ENCODE measurements at places on chromosomes 1 and 21. TPM values are rescaled to one million over a fixed set of nuclear protein-coding genes. Genes with fewer than 3 reads are reported as not detected.

DNA sequence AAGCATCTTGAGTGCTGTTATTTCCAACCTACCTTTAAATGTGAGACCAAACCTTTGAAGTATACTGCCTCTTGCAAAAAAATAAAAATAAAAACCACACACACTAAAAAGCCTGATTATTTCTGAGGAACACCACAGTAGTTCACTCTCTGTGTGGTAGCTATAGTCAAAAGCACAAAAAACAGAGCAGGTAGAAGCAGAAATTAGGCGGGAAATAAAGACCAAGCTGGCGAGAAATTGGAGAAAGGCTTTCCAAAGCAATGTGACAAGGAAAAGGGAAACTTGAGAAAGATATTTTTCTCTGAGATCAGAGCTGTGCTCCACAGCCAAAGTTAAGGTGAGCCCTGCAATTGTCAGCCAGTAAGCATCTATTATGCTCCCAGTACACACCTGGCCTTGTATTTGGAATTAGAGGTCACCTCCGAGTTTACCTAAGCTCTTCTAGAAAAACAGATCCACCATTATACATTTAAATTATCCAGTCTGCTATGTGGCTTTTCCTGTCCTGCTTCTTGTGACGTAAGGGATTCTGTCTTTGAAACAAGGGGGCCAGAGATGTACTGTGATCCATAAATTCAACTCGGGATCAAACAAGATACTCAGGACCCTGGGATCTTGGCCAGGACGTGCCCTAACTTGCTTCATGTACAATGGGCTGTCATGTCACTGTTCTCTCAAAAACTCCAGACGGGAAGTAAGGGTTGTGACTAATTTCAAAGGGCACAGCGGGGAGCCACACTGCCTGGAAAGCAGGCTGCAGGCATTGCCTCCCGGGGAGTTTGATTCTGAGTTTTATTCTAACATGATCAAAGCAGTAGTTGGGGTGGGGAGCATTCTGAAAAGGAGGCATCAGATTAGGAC lies 39.8 kb upstream of the RAB4A start:
- no peaks in the 10 kb centered on the region for H3K36me3 ChIP-seq
- H3K4me3 ChIP-seq: no peak overlapping the region
- peaks cover 29% of the 10 kb centered on the region for H3K27me3 ChIP-seq
- H3K27ac ChIP-seq: peak overlapping the region; percentile 53

DNA sequence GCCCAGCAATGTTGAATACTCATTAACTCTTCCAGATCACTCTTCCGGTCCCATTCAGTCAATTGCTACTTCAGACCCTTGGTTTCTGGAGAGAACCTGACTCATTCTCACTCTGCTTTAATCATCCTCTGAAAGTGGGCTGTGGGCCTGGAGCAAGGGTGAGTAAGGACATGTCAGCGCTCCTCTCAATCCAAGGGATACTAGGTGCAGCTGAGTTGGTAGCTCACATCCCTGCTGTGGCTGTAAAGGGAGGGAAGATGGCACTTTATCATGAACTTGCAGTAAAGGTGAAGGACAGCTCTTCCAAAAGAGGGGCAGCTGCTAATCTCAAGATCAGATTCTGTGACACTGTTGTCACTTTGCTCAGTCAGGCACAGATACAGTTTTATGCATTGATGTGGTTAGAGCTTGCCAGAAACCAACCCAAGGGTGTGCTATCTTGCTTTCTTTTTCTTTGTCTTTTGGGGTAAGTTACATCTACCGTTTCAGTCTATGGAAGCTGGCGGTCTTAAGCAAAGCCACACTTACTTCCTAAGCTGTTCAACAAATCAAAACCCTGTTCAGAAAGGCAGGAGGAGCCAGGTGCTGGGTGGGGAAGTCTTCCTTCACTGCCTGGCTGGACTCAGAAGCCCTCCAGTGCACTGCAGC lies 26.5 kb upstream of the NTPCR start:
- H3K36me3 ChIP-seq: no peaks in the 10 kb centered on the region
- DNase-seq: peak; percentile 9
- peak overlapping the region; percentile 85 for H3K4me3 ChIP-seq
- peak overlapping the region; percentile 92 for H3K27ac ChIP-seq

DNA sequence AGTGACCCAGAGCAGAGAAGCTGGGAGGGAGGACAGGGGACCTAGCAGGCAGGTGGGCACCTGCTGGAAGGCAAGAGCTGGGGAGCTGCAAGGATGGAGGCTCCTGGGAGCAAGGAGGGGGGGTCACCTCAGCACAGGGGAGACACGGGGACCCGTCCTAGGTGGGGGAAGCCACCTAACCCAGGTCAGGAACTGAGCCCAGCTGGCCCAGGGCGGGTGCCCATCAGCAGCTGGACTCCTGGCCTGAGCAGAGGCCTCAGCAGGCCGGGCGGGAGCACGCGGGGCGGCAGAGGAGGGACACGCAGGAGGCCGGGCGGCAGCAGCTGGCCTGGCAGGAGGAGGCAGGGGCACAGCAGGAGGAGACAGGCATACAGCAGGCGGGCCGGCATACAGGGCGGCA lies 949 bp downstream of the KRTAP10-1 start:
- no peaks in the 10 kb centered on the region for H3K27me3 ChIP-seq
- no peaks in the 10 kb centered on the region for H3K36me3 ChIP-seq
- H3K4me1 ChIP-seq: no peaks in the 10 kb centered on the region

- no peak overlapping the region for H3K27ac ChIP-seq
- H3K36me3 ChIP-seq: no peaks in the 10 kb centered on the region
Measured at GRCh38 chr1:18139198-18139981, 31.8 kb downstream of the IGSF21 start.

Gene GJA9
- not detected for total RNA-seq

DNA sequence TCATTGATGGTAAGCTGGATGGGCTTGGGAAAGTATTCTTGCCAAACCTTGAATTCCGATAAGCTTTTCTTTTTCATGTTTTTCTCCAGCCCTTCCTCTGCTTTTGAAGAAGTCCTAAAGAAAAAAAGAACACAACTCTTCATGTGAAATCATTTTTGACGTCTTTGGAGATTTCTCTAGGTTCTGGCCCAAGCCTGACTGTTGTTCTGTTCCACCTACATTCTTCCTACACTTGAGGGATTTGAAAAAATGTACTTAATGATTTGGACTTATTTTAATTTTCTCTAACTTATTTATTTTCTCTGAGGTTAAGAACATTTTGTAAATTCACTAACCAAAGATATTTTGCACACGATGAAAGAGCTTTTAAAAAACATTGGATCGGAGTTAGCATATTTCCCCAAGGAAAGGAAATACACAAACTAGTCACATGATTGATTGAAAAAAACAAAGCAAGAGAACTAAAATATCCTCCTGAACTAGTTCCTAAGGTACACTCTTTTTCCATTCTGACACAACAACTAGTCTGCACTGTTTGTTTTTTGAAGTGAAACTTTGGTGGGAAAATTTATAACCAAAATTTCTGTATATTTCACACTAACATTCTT lies 82.3 kb downstream of the LTN1 start:
- DNase-seq: no peak
- H3K4me3 ChIP-seq: no peak overlapping the region
- H3K36me3 ChIP-seq: no peaks in the 10 kb centered on the region

GRCh38 chr1:6378096-6378746 lies 15.3 kb downstream of the ACOT7 start:
- DNase-seq: no peak
- no peaks in the 10 kb centered on the region for H3K27me3 ChIP-seq
- no peaks in the 10 kb centered on the region for H3K4me1 ChIP-seq
- no peaks in the 10 kb centered on the region for H3K36me3 ChIP-seq
- no peak overlapping the region for H3K27ac ChIP-seq

Measured in T-helper 17 cell (primary cell).